ENCODE measurements at places on chromosomes 3 and 15.
A peak's percentile ranks its signal among the peaks of the same experiment; 100 is the strongest.

- DNase-seq: no peak
Measured at GRCh38 chr15:92226020-92226612, 167.6 kb upstream of the ST8SIA2 start.

DNA sequence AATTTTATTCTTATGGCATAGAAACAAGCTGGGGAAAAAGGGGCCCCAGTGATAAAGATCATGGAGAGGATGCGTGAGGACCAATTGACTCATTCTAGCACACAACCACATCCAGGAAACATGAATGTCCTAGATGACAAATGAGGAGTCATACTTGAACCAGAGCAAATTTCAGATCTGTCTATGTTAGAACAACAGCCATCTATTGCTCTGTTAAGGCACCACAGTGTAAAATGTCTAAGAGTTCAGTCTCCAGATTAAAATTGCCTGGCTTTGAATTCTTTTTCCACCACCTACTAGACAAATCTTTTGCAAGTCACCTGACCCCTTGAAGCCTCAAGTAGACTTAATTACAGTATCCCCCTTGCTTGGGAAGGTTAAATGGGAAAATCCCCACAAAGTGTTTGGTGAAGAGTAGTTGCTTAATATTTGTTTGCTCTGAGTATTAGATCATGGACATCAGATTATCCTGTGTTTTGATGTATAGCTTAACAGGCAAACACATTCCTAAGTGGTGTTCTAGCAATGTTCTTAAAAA lies 258.7 kb upstream of the TGFBR2 start:
- peak; percentile 64 for DNase-seq

- no peak for DNase-seq
Measured at GRCh38 chr15:72339777-72340177, 19.8 kb upstream of the CELF6 start.

DNA sequence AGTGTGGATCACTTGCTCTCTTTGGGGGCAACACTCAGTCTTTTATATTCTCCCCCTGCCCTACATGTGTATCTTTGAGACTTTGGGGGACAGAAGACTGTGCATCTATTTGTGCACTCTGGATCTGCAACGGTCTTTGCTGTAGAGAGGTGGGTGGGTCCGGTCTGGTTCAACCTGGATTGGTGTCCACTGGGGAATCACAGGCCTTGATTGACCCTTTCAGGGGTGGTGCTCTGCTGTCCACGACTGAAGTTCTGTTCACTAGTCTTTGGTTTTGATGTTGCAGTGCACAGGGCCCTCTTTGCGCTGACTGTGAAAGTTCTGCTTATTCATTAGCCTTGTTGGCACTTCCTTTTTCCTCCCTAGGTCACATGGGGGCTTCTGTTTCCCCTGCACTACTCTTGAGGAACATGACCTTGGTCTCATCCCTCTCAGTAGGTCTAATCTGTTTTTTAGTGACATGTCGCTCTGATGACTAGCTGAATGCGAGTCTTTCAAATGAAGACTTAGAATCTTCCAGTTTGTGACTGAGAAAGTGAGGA lies 284.2 kb downstream of the SV2B start:
- DNase-seq: no peak

DNA sequence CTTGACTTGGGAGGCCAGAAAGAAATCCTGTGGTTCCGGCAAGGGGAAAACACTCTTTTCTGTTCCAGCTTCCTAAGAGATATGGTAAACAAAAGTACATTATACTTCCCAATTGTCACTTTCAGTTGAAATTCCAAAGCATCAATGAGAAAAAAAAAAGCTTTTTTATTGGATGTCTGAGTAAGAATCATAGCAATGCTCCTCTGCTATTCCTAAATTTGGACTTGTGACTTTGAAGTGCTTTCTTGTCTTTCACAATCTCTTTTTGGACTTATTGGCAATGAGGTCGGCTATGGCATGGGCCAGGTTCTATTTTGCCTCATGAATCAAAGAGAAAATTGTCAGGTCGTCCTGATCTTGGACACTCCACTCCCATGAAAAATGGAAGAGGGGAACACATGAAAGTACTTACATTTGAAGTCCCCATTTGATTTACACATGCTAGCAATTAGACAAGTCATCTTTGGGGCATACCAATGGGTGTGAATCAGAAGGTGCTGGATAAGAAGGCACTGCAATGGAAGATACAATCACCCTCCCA lies 170.5 kb downstream of the GREM1 start:
- no peak for DNase-seq

DNA sequence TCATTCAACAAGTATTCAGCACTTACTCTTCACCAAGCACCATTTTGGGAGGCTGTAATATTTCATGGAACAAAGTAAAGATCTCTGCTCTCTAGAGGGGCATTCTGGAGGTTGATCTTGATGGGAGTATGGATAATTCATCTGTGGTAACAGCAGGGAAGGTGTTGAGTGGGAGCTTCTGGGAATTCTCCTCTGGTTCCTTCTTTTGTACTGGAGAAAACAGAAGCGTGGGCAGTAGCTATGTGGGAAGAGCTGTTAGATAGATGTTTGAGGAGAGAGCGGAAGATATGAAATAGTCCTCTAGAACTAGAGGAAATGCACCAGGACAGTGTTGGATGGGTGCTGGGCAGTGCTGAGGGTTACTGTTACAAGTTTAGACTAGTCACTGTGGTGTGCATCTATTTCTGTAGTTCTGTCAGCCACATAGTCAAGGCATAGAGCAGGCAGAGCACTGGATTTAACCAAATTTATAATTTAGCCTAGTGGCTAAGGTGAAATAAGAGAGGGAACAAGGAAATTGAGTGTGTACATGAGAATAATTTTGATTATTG lies 9.6 kb downstream of the NMD3 start:
- DNase-seq: no peak

- no peak for DNase-seq
Measured at GRCh38 chr3:108006077-108006771, 84.6 kb downstream of the CD47 start.

- DNase-seq: peak; percentile 58
Measured at GRCh38 chr3:45677033-45677446, 12.2 kb upstream of the SACM1L start.

- DNase-seq: no peak
Measured at GRCh38 chr15:92624401-92624991, 31.1 kb downstream of the FAM174B start.

- DNase-seq: no peak
Measured at GRCh38 chr3:14455571-14456317, 53.3 kb downstream of the SLC6A6 start.

GRCh38 chr3:141104151-141104821 lies 53.1 kb downstream of the SPSB4 start:
- no peak for DNase-seq

DNA sequence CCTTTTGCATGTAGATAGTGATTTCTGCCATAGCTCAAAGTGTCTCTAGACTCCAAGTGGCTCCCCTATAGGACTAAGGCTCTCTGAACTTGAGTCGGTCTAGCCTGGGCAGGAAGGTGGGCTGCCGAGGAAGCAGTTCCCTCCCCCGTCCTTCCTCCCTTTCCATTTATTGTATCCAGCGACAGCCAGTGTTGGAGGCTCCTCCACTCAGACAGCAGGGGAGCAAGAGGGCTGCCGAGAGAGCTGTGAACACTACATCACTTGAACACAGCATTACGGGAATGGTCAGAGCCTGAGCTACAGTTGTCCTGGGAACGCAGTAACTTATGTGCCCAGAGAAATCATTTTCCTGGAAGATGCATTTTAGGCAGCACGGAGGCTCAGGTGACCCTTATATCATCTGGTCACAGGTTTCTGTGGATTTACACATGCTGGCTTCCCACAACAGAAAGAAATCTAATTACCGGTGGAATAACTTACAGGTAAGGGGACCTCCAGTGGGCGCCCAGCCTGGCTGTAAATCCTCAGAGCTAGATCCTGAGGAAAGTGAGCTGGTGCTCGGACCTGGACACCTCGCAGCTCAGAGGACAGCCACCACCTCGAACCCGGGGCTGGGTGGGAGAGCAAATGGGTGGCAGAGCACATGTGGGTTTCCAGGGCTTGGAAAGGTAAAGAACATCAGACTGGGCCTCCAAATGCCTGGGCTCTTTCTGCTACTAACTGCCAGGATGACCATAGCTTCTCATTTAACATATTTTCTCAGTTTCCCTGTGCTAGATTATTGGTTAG lies 197.1 kb downstream of the UACA start:
- DNase-seq: no peak

- DNase-seq: no peak
Measured at GRCh38 chr3:67423722-67424121, 230.7 kb downstream of the SUCLG2 start.

- DNase-seq: no peak
Measured at GRCh38 chr3:4794331-4794730, 184.9 kb upstream of the BHLHE40 start.

GRCh38 chr3:172256101-172256734 lies 192.0 kb downstream of the GHSR start:
- no peak for DNase-seq

GRCh38 chr3:3551981-3552380 lies 247.2 kb upstream of the LRRN1 start:
- DNase-seq: no peak

- DNase-seq: no peak
Measured at GRCh38 chr15:44370830-44371229, 56.6 kb upstream of the CTDSPL2 start.

DNA sequence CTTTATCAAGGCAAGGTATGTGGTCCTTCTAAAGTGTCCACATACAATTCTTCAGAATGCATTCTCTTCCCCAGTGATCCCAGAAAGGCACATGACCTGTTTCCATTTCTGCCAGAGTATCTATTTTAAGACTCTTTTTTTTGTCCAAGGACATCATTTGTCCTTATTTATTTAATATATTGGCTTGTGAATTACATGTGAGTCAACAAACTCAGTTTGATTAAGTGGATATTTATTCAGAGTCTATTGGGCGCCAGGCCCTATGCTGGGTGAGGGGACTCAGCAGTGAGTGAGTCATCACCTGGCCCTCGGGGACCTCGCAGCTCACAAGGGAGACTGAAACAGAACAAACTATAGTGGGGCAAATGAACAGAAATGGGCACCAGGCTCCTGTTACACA lies 136.8 kb downstream of the SNRK start:
- no peak for DNase-seq

DNA sequence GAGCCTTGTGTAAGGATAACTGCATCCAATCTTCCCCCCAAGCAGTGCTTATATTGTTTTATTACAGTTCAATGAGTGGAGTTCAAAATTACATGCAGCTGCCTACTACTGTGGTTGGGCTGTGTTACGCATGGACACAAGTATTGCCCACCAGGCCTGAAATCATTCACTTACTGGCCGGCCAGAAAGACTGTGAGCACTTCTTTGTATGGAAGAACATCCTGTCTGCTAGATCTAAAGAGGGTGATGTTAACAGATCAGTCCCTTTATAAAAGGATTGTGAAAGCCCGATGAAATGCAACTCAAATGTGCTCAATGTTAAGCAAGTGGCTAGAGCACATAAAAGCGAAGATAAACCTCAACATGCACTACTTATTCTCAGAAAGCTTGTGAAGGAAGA lies 132.5 kb downstream of the FOXP1 start:
- no peak for DNase-seq

DNA sequence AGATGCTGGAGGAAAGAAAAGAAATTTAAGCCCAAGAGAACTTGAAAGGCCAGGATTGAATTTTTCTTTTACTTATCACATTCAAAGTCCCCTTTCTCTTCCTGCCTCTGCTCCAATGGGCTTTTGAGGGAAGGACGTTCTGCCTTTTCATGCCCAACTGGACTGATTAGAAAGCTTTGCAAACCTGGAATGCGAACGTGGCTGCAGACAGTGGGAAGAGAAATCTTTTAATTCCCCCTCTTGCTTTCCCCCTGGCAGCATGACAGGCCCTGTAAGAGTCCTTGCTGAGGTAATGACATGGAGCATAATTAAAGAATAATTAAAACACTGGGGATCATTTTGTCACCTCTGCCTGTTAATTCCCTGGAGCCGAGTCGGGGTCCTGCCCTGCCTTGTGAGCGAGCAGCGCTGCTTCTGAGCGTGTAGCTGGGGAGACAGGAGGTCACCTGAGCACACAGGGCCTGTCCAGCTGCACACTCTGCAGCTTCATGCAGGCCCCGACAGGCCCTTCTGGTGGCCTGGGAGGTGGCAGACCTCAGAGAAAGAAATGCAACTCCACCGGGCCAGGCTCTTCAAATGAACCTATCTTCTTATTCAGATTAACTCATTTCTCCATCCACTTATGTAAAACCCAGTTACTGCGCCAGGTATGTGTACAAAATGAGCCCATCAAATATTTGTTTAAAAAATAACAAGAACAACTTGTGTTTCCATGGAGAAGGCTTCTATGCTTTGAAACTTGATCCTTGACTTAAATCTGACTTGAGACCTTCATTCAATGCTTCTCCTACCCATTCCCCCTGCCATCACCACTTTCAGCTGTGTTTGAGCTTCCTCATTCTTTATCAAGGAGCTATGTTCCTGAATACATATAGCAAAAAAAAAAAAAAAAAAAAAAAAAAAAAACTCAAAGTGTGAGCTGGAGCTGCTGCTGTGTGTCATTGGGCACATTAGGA lies 628.2 kb upstream of the CFAP20DC start:
- no peak for DNase-seq

DNA sequence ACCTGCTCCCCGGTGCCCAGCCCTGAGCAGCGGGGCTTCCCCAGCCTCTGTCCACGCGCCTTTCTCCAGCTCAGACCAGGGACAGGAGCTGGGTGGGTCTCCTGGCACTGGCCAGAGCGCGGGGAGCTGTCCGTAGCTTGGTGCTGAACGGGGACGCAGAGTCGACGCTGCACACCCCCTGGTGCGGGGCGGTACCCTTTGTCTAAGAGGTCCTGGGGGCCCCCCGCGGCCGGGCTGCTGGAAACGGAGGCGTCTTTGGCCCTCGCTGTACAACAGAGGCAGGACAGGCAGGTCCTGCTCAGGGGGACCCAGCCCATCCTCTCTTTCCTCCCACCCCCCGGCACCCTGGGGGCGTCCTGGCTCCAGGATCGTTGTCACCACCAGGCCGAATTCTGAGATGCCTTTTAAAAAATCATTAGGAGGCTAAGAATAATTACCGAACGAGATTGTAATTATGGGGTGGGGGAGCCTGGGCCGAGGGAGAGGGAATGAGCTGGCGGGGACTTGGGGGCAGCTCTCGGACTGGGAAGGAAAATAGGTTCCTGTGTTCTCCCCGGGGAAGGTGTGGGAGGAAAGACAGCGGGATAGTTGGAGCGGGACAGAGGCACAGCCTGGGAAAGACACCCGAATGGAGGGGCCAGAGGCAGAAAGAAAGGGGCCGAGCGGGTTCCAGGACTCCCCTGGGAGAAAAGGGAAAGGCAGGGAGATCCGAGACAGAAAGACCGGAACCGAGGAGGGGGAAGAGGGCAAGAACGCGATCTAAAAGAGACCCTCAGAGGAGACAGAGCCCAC lies 4.1 kb upstream of the SKOR1 start:
- DNase-seq: no peak

DNA sequence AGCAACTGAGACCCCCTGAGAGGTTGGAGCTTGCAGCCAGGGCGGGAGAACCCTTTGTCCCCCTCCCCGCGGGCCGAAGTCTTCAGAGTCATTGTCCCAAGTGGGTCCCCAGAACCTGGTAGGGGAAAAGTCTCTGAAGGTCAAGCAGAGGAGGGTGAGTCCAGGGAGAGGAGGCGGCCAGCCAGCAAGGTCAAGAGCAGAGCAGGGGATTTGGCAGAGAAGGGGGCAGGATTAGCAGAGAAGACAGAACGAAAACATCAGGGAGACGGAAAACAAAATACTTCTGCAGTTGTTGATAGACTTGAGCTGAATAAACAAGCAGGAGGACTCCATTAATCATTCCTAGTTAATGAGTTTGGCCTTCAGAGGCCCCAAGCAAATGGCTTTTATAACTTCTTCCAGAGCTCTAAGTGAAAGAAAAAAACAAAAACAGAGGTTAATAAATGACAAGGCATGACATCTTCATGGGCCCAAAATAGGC lies 66.7 kb downstream of the GRIP2 start:
- DNase-seq: no peak

- no peak for DNase-seq
Measured at GRCh38 chr3:126541628-126542339, 16.9 kb downstream of the C3orf22 start.

GRCh38 chr15:45148076-45149059 lies 18.6 kb downstream of the DUOX1 start:
- DNase-seq: no peak
